ENCODE measurements at places on chromosomes 1 and 21. TPM values are rescaled to one million over a fixed set of nuclear protein-coding genes. Genes with fewer than 3 reads are reported as not detected.

DNA sequence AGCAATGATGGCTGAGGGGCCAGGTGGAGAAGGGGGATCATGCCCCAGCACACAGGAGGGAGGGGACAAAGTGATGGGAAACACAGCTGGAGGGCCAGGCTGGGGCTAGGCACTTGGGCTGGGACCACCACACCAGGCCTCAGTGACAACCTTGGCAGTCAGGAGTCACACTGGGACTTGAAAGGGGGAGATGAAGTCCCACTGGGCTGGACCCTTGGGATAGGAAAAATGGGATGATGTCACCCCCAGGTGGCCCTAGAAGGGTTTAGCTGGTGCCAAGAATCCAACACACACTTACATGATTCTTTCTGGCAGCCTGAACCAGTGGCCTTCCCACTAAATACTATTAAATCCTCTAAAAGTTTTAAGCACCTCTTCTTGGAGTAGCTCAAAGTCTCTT lies 17.1 kb downstream of the ZBTB17 start:
- DNase-seq: no peak

- DNase-seq: no peak
Observed at GRCh38 chr1:100832694-100833428, 61.8 kb downstream of the EXTL2 start.

DNA sequence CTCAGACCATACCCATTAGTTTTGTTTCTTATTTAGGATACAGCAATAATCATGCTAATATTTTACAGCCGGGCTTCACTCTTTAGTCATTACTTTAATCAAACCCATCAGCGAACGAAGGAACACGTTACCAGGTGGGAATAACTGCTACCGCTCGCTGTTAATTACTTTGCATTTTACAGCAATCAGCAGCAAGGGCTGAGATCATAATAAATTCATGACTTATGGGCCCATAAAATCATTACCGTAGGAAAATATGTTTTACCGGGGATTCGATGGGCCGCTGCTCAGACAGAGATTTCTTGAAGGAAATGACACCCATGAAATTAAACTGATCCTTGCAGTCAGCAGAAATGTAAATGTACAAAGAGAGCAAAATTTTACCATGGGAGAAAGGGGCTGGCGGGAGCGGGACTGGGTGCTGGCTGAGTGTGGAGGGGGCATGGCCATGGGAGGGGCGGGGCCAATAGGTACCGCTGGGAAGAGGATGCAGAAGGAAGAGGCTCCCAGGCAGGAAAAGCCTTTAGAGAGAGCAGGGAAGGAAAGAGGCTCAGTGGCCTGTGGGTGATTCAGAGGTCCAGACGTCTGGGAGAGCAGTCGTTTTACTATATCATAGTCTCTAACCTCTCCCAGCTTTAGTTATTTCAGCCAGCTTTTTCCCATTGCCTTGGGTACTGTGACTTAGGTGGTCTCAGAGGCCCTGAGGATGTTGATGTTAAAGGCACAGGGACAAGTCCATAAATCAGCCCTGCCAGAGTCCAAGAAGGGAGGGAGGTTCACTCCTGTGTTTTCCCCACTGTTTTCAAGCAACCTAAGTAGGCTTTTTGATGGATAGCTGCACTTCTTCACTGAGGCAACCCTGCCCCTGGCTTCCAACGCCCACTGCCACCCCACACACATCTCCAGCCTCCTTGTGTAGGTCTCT lies 258.9 kb downstream of the SEC16B start:
- no peak for DNase-seq

GRCh38 chr1:11289064-11289463 lies 16.1 kb downstream of the UBIAD1 start:
- no peak for DNase-seq

- DNase-seq: no peak
Observed at GRCh38 chr1:10866321-10867093, 70.1 kb upstream of the CASZ1 start.

- DNase-seq: no peak
Observed at GRCh38 chr21:30613836-30614235, at the start of gene KRTAP6-1. TSS of gene KRTAP6-1 (minus strand) at chr21:30613930. CDS start at chr21:30613904, 26 bp downstream.

DNA sequence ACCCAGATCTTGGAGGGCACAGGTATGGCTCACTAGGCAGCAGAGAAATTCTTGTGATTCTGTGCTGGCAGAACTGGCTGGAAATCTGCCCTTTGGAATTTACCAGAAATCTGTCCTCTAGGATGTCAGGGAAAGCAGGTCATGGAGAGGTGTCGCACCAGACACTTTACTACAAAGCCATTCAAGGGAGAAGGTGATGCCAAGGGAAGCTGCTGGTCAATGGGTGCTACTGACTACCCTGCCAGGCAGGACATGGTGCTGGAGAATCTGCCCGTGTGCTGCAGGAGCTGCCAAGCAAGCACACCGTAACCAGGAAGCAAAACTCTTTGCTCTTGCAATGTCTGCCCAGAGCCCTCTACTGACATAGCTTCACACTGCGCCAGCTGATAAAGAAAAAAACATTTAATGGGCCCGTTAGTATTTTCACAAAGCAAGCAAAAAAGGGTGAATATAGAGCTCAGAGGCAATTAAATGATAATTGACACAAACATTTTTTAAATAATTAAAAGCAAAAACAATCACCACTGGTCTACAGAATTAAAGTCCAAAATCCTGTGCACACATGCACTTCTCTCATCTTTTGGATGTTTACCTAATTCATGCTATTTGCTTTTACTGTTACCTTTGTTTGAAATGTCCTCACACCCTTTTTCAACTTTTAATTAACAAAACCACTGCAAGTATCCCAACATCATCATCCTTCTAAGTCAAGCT lies 7.2 kb upstream of the FBXO28 start:
- DNase-seq: no peak

- no peak for DNase-seq
Observed at GRCh38 chr1:85325920-85326319, 49.5 kb upstream of the BCL10 start.

DNA sequence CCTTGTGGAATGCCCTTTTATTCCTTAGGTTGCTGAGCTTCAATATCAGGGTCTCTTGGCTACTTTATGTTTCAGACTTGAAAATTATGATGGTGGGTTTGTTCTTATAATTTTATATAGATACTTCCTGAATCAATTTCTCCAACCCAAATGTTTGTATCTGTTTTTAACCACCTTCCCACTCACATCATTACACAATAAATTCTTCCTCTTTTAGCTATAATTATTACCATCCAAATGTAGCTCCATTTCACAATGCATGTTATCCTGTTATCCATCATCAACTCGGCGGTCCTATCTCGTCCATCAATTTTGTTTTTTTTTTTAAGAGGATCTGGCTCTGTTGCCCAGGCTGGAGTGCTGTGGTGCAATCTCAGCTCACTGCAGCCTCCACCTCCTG lies 357.6 kb upstream of the ZP4 start:
- DNase-seq: no peak

GRCh38 chr1:169809370-169810095 lies 14.8 kb upstream of the METTL18 start:
- no peak for DNase-seq

DNA sequence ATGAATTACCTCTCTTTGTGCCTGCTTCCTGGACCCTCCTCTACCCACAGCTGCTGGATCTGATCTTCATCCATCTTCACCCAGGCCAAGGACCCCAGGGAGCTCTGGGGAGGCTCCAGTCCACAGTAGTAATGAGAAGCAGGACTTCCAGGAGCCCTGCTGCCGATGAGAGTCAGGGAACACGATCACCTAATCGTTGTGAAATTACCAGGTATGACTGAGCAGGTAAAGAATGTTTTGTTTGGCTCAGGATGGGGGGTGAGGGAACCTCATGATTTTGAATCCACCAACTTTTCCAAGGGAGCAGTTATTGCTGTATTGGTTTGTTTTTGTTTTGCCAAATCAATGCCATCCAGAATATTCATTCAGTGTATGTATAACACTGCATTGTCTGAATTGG lies 454.0 kb downstream of the PLPP3 start:
- no peak for DNase-seq

GRCh38 chr1:218347336-218347722 lies 2.2 kb downstream of the TGFB2 start:
- DNase-seq: no peak

- DNase-seq: no peak
Observed at GRCh38 chr1:43957407-43958040, 10.8 kb downstream of the IPO13 start.

- no peak for DNase-seq
Observed at GRCh38 chr1:9121496-9122409, 7.1 kb downstream of the GPR157 start.

DNA sequence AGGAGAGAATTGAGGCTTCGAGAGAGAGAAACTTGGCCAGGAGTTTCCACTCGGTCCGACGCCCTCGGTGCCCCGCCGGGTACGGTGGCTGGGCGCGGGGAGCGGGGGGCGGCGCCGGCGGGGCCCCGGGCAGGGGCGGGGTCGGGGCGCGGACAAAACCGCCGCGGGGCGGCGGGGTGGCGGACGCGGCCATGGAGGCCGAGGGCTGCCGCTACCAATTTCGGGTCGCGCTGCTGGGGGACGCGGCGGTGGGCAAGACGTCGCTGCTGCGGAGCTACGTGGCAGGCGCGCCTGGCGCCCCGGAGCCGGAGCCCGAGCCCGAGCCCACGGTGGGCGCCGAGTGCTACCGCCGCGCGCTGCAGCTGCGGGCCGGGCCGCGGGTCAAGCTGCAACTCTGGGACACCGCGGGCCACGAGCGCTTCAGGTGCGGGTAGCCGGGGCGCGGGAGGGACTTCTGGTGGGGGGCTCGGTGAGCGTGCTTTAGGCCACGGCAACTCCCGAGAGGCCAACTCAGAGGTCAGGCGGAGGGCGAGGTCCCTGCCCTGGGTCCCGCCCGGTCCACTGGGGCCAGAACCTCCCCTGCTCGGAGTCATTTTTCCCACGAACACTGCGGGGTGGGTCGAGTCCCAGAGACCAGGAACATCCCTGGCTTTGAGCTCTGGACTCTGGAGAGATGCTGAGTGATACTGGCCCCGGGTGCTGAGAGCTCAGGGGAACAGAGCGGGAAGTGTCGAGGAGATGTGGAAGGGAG lies 431 bp downstream of the RAB42 start:
- DNase-seq: peak; percentile 29

DNA sequence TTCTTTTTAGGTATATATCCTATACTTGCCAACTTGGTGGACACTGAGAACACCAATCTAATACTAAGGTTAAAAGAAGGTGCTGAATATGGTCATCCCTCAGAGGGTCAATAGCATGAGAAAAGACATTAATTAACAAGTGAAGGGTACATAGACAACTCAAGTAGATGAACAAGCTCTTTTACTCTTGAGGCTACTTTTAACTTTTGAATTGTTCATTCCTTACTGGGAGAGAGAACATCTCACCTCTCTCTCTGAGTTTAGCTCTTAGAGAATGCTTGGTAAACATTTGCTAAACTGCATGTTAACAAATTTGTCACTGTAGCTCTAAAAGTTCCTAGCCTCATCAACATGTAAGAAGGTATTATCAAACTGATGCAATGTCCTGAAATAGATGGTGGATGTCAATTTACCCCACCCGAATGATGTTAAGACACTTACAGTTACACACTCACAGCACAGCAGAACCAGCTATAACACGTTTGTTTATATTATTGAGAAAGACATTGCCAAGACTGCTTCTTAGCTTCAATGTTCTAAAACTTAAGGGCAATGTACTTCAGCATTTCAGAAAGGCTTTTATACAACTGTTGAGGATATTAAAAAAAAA lies 35.9 kb downstream of the HEATR1 start:
- no peak for DNase-seq

DNA sequence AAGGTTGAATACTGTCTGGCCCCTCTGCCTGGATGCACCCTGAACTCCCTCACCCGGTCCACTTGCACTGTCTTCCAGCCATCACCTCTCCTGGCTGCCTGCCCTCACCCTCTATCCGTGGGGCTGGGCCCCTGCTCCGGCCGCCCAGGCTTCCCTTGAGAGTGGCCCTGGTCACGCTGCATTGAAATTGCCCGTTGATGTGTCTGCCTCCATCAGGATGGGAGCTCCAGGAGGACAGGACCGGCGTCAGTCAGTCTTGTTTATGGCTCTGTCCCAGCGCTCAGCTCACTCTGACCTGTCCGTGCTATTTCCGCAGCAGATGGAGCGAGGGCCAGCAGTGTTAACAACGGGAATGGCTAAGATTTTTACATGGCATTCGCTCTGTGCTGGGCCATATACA lies 34.9 kb downstream of the FOXO6 start:
- DNase-seq: no peak

DNA sequence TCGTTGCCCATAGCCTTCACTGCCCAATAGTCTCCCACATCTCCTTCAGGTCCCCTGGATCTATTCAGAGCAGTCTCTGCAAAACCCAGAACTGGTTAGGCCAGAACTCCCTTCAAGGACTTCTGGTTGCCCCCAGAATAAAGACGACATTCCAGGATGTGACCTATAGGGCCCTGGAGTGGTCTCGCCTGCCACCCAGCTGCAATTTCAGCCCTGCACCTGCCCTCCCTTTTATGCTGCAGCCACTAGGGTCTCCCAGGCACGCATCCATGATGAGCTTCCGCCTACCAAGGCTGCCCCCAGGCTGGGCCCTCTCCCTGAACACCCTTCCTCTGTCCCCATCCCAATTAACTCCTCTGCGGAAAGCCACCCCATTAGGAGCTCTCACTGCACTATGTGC lies 7.2 kb upstream of the TSPEAR start:
- DNase-seq: no peak

- no peak for DNase-seq
Observed at GRCh38 chr1:97920276-97920831, 480 bp downstream of the DPYD start.

- DNase-seq: no peak
Observed at GRCh38 chr1:217539510-217539909, 91.4 kb downstream of the GPATCH2 start.

DNA sequence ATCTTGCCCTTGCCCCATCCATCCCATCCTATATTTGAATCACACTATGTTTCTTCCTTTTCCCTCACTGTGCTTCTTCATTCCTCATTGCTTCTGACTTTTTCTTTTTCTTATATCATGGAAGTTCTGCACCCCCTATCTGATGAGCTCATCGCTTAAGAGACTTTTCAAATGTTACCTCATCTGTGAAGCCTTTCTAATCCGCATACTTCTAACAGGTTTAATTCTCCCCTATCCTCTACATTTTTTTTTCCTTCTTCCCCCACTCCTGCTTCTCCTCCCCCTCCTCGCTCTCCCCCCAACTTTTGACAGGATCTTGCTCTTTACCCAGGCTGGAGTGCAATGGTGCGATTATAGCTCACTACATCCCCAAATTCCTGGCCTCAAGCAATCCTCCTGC lies 39.5 kb downstream of the OSBPL9 start:
- no peak for DNase-seq

DIO1 gene
- total RNA-seq: not detected

GPR37L1 gene
- total RNA-seq: not detected

RCAN3 gene
- 5.1 TPM for total RNA-seq

XKR8 gene
- 6.8 TPM for total RNA-seq

EIF2D gene
- 25.1 TPM for total RNA-seq

WDR64 gene
- total RNA-seq: not detected

TEX38 gene
- total RNA-seq: not detected

KRTAP19-3 gene
- not detected for total RNA-seq

SH2D5 gene
- not detected for total RNA-seq

Measured in heart left ventricle (tissue), 16 donors.